ENCODE measurements at places on chromosomes 5 and 9. TPM values are rescaled to one million over a fixed set of nuclear protein-coding genes. Genes with fewer than 3 reads are reported as not detected.

Gene OMD
- total RNA-seq = 0.36 TPM

Gene SLC34A3
- total RNA-seq = not detected

Gene TENT4A
- 16.5 TPM for total RNA-seq

Gene AQP7
- total RNA-seq = 0.59 TPM

Gene SLC6A18
- total RNA-seq = not detected

Gene ARL10
- 8.3 TPM for total RNA-seq

Gene GRM6
- total RNA-seq = not detected

Gene NDUFB6
- 37.1 TPM for total RNA-seq

Gene ACSL6
- not detected for total RNA-seq

Gene MCIDAS
- total RNA-seq = 0.29 TPM

DNA sequence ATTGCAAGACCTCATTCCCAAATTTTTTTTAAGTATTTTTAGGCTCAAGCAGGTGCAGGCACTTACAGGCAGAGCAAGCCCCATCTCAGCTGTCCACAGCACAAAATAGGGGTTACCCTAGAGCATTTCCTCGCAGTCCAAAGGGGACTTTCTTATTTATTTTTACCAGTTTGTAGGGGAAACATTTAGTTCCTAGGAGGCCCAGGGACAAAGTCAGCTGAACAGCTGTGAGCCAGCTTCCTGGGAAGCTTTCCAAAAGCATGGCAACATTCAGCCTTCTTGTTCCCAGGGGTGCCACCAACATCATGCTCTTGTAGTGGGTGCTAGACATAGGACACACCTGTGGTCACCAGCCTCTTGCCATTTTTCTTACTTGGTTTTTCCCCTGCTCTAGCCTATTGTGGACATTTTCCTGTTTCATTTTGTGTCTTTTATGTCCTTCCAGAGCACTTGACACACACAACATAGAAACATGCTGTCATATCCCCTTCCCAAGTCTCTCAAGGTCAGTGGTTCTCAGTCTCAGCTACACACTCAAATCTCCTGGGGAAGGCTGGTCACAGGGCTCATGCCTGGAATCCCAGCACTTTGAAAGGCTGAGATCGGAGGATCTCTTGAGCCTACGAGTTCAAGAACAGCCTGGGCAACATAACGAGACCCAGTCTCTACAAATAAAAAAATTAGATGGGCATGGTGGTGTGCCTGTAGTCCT lies 38.2 kb downstream of the HAVCR1 start:
- no peak for DNase-seq

- DNase-seq = no peak
These were observed 376.2 kb upstream of the CLINT1 start for GRCh38 chr5:158235159-158235547.

DNA sequence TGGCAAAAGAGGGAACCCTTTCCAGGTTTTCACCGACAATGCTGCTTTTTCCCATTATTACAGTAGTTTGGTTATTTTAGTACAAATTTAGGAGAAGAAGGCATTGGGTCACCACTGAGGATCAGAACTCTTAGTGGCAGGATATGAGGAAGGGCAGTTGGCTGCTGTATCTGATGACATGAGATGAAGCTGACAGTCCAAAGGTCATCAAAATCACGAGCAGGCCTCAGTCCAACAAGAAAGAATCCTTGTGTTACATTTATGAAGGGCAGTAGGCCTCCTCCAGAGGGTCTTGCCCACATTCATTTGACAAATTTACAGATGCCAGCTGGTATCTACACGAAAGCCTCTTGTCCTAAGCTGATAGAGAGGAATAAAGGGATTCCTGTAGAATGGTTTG lies 49.5 kb upstream of the COL15A1 start:
- DNase-seq = no peak

GRCh38 chr5:35182910-35183535 lies 47.3 kb downstream of the PRLR start:
- DNase-seq = peak; percentile 54

GRCh38 chr5:40717281-40717680 lies 37.6 kb downstream of the PTGER4 start:
- DNase-seq = peak; percentile 94

DNA sequence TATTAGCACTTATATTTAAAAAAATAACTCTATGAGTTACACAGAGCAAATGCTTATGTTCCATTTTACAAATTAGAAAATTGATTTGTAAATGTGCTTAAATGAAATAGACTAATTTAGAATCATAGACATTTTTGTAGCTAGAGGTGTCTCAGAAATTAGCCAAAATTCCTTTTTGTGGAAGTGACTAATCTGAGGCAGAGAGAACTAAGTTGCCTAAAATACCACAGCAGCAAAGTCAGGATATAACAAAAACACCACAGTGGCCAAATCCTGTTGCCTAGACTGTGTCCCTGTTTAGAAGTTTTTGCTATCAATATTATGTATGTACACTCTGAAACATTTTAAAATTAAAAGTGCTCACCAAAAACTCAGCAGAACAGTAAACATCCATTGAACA lies 18.7 kb downstream of the ADAMTSL1 start:
- DNase-seq = no peak

GRCh38 chr5:59988396-59988795 lies 94.9 kb upstream of the PDE4D start:
- no peak for DNase-seq

GRCh38 chr5:2761921-2762488 lies 10.5 kb upstream of the IRX2 start:
- DNase-seq = no peak

- DNase-seq = peak; percentile 3
These were observed 40.9 kb downstream of the AMBP start for GRCh38 chr9:114037249-114037648.

Data from osteoblast (primary cell).